ENCODE measurements at places on chromosomes 2 and 18. TPM values are rescaled to one million over a fixed set of nuclear protein-coding genes. Genes with fewer than 3 reads are reported as not detected.

LYPD6B gene
- not detected for total RNA-seq

CERKL gene
- not detected for total RNA-seq

CLASP1 gene
- total RNA-seq, result 28.8 TPM

CDH20 gene
- total RNA-seq, result 0.16 TPM

RGPD3 gene
- under 0.01 TPM for total RNA-seq

EFR3B gene
- 0.49 TPM for total RNA-seq

SERPINB13 gene
- not detected for total RNA-seq

TMEM247 gene
- not detected for total RNA-seq

PLGLB1 gene
- total RNA-seq, result 5.9 TPM

AQP12A gene
- total RNA-seq, result not detected

ALK gene
- total RNA-seq, result not detected

TNS1 gene
- 15.7 TPM for total RNA-seq

WDR54 gene
- total RNA-seq, result 38.9 TPM

OTOS gene
- not detected for total RNA-seq

SFXN5 gene
- 10.7 TPM for total RNA-seq

LIPG gene
- 3.4 TPM for total RNA-seq

TBC1D8 gene
- 92.5 TPM for total RNA-seq

MDH1B gene
- total RNA-seq, result 0.19 TPM

ANKRD30B gene
- total RNA-seq, result not detected

UGT1A10 gene
- not detected for total RNA-seq

UNC80 gene
- not detected for total RNA-seq

EMILIN1 gene
- total RNA-seq, result 2.3 TPM

LYPD6 gene
- total RNA-seq, result 15.9 TPM

RASGRP3 gene
- 92.1 TPM for total RNA-seq

EPHA4 gene
- 10.4 TPM for total RNA-seq

PDE11A gene
- under 0.01 TPM for total RNA-seq

SMAD7 gene
- 6.4 TPM for total RNA-seq

THSD7B gene
- not detected for total RNA-seq

SPATA3 gene
- not detected for total RNA-seq

Data from bladder microvascular endothelial cell (primary cell).